Colonic mucosa (tissue), 4 donors: ENCODE measurements at places on chromosomes 4 and X. TPM values are rescaled to one million over a fixed set of nuclear protein-coding genes. Genes with fewer than 3 reads are reported as not detected.

GRCh38 chrX:109660435-109661143 is 35.6 kb upstream of the KCNE5 start:
- H3K27ac ChIP-seq, result no peak overlapping the region
- no peaks in the 10 kb centered on the region for H3K36me3 ChIP-seq
- no peak for DNase-seq
- H3K4me1 ChIP-seq, result no peaks in the 10 kb centered on the region
- no peak overlapping the region for H3K4me3 ChIP-seq

GRCh38 chr4:28436191-28437080 is 1575.8 kb downstream of the STIM2 start:
- H3K4me1 ChIP-seq, result no peaks in the 10 kb centered on the region
- H3K4me3 ChIP-seq, result no peak overlapping the region
- H3K36me3 ChIP-seq, result no peaks in the 10 kb centered on the region
- H3K27ac ChIP-seq, result no peak overlapping the region
- no peaks in the 10 kb centered on the region for H3K27me3 ChIP-seq

- no peaks in the 10 kb centered on the region for H3K4me1 ChIP-seq
- DNase-seq, result no peak
- no peaks in the 10 kb centered on the region for H3K27me3 ChIP-seq
- H3K27ac ChIP-seq, result no peak overlapping the region
- no peaks in the 10 kb centered on the region for H3K36me3 ChIP-seq
Measured at GRCh38 chrX:46961097-46961496, 48.9 kb downstream of the JADE3 start.

GRCh38 chr4:185379326-185380295 is 16.1 kb downstream of the LRP2BP start:
- DNase-seq, result no peak
- H3K36me3 ChIP-seq, result no peaks in the 10 kb centered on the region
- no peaks in the 10 kb centered on the region for H3K4me1 ChIP-seq
- no peak overlapping the region for H3K4me3 ChIP-seq

GRCh38 chr4:181418496-181418895 is 824.7 kb upstream of the TENM3 start:
- H3K36me3 ChIP-seq, result no peaks in the 10 kb centered on the region
- DNase-seq, result no peak
- H3K4me1 ChIP-seq, result no peaks in the 10 kb centered on the region
- no peaks in the 10 kb centered on the region for H3K27me3 ChIP-seq
- H3K27ac ChIP-seq, result no peak overlapping the region

The PCDH19 gene
- 1.3 TPM for total RNA-seq
